ENCODE measurements at places on chromosomes 13 and 19.
A peak's percentile ranks its signal among the peaks of the same experiment; 100 is the strongest.

GRCh38 chr19:53626486-53626885, 5.3 kb upstream of the DPRX start:
- DNase-seq = no peak

DNA sequence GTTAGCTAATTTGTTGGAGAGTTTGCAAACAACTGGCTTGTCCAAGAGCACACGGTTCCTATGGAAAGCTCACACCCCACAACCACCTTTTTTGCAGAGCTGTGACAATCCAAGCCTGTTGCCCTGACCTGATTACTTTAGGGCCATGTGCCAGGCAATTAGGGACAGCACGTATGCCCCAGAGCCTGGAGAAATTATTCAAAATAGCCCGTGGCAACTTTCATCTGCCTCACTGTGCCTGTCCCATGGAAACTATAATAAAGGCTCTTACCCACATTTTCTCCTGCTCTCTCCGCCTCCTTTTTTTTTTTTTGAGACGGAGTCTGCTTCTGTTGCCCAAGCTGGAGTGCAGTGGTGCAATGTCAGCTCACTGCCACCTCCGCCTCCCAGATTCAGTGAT, 18.6 kb upstream of the FBN3 start:
- no peak for DNase-seq

DNA sequence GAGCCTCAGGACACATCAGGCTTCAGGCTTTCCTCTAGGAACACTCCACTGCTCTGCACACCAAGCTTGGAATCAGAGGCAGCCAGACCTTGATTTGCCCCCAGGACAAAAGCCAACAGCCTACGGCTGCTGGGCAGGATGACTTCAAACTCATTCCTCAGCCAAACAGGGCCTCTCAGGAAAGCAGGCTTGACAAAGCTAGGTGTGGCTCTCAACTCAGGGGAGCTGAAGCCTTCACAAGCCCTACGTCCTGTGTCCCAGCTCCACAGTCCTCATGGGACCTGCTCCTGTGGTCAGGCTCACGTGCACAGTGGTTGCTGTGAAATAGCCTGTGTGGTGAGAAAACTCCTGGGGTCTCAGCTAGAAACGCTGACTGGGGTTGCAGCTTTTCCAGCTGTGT, 398.9 kb upstream of the ZNF507 start:
- no peak for DNase-seq

- no peak for DNase-seq
Observed at GRCh38 chr19:16951529-16951928, 62.7 kb downstream of the F2RL3 start.

GRCh38 chr19:310141-310651, 19.0 kb upstream of the PLPP2 start:
- DNase-seq = no peak

GRCh38 chr19:51022526-51022925, 3.0 kb upstream of the KLK10 start:
- no peak for DNase-seq

- DNase-seq = no peak
Observed at GRCh38 chr13:69028936-69029335, 1078.7 kb upstream of the ATXN8OS start.

DNA sequence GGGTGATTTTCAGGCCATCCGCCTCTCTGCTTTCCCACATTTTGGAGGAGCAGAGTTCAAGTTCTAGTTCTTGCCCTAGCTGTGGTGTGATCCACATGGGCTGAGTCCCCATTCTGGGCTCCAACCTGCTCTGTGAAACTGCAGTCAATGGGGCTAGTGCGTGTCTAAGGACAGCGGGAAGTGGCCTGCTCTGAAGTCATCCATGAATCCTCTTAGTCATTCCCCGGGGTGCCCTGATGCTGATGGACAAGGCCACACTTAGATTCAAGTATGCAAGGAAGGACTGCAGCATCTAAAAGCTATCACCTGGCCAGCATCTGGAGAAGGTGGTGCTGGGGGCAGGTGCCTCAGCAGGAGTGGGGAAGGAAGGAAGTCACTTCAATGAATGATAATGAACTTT, 94.6 kb downstream of the TSHZ3 start:
- DNase-seq = no peak

DNA sequence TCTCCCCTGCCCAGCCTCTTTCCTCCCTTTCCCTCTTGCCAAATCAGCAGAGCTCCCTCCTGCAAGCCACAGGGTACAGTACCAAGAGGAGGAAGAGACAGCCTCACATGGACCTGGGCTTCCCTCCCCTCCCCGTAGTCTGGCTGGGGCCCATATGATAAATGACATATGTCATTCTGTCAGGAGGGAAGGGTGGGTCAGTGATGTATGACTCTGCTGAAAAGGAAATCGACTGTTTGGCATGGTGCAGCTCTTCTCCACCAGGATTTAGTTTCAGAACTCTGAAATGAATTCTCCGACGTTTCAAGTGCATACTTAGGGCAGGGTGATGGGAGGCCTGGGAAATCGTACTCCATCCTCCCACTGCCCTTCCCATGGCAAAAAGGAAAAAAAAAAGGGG, 9.8 kb downstream of the TSHZ3 start:
- DNase-seq = no peak

GRCh38 chr13:73092829-73093228, 34.0 kb downstream of the KLF5 start:
- DNase-seq = no peak

DNA sequence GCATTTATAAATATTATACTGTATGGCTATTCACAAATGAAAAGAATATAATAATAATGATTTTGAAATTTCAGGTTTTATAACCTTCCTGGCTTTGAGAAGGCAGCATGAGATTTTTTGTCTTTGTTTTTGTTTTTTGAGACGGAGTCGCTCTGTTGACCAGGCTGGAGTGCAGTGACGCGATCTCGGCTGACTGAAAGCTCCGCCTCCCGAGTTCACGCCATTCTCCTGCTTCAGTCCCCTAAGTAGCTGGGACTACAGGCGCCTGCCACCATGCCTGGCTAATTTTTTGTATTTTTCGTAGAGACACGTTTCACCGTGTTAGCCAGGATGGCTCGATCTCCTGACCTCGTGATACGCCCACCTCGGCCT, 64.1 kb downstream of the ZNF429 start:
- DNase-seq = peak; percentile 26

DNA sequence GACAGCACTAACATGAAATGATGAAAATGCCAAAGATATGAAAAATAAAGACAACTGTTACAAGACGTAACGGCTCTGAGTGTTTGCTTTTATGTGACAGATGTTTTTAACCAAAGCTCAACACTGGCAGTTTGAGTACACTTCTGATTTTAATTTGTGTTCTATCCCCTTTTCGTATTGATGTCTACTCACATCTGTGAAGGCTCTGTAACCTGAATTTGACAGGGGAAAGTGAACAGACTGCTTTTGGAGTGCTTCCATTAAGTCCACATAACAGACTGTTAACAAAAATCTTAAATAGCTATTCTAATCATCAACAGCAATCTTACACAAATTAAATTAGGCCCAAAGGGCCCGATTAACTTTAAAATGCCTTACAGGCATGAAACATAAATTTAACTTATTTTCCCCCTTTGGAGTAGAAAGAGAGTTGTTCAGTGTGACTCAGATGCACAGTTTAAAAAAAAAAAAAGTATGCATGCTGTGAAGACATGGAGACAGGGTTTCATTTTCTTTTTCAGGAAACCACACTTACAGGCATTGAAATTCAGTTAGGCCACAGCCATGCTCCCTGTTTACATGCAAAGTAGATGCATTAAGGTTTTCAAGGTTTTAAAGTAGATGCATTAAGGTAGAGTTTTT, 16.3 kb upstream of the RNASEH2B start:
- DNase-seq = no peak

DNA sequence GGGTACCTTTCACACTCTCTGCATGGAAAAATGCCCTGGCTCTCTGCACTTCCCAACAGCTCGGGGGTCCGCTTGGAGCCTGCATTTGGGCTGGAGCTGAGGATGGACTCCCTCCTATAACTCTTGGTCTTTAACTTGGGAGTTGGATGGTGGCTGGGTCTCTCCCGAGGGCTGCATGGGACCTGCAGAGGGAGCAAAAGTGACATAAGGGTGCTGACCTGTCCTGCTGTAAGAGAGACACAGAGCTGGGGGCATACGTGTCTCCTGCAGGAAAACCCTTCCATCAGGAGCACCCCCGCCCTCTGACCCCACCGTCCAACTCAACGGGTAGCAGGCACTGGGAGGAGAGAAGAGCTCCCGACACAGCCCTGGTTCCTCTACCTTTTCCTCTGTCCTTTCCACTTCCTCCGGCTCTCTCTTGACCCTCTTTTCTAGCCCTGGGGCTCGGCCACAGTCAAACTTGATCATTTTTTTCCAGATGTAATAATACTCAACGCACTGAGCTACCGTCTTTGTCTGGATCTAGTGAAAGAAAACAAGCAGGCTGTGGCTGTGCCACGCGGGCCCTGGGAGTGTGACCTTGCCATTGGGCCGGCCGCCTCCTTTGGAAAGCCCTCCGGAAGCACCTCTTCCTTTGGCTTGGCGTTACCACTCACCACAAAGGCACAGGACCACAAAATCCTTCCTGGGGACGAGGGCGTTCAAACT, 6.8 kb upstream of the NAPA start:
- no peak for DNase-seq

DNA sequence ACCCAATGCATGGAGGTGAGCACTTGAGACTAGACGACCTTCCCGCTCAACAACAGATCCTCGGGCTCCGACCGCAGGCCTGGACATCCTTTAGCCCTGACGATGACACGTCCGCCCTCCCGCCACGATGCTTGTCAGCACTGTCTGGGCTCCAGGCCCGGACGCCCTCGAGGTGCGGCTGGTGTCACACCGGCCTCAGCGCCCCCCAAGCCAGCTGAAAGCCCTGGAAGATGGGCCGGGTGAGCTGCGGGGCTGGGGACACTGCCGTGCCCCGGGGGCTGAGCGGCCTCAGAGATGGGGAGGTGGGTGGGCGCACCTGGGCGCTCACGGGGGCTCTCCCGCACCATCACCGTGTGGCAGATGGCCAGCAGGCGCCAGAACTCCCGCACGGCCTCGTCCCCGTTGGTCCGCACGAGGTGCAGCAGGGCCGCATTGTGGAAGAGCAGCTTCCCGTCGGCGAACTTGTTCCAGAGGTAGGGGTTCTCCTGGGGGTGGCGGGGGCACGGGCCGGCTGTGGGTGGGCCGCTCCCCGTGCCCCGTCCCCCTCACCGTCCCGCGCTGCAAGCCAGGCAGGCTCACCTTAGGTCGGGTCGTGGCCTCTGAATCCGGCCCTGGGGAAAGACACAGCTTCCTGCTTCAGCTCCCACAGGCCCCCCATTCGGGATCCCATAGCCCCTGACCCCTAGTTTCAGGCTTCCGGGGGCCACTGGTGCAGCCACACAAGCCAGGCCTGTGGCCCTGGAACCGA, 15.5 kb downstream of the ATP8B3 start:
- DNase-seq = no peak

- DNase-seq = no peak
Observed at GRCh38 chr19:48817585-48818124, 6.8 kb upstream of the BCAT2 start.

DNA sequence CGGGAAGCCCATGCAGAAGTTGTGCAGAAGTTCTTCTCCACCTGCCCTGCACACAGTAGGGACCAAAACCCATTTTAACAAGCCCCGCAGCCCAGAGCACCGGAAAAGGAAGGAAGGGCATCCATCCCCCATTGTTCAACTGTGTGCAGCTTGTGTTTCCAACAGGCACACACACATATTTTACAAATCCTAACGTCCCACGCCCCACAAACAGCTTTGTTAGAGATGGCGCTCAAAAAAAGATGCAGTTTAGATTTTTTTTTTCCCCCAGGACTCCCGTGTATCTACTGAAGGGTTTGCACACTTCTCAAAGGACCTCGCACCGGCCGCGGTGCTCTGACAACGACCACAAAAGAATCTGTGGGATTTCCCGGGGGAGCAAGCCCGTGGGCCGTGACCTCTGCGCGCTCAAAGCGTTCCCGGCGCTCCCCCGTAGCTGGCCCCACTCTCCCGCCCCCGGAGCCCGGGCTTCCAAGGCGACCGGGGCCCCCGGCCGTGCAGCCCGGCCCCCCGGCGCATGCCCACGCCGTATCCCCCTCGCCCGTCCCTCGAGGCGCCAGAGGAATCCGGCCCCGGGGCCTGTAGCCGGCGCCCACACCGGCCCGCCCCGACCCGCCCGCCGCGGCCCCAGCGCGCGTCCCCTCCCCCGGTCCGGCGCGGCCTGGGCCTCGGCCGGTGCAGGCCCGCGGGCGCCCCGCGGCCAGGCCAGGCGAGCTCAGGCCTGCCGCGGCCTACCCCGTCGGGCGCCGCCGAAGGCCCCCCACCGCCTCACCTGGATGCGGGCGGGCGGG, 523 bp downstream of the ELAVL1 start:
- DNase-seq = no peak

DNA sequence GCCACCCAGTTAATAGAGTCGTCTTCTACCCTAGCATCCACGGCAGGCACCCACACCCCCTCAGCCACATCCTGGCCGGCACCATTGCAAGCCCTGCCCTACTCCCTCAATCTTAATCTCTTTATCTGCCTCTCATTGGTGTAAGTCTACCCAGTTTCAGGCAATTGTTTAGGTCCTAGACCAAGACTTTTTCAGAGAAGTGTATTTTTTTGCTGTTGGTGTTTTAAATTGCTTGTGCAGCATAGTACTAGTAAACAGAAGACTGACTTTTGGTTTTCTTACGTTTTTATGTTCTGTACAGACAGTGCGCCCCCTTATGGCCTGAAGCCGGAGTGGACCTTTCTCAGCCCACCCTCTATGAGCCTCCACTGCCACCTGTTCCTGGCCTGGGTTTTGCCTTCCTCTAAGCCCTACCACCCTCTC, 2.3 kb upstream of the LCP1 start:
- DNase-seq = no peak

- no peak for DNase-seq
Observed at GRCh38 chr19:35076657-35077056, 35.1 kb downstream of the HPN start.

DNA sequence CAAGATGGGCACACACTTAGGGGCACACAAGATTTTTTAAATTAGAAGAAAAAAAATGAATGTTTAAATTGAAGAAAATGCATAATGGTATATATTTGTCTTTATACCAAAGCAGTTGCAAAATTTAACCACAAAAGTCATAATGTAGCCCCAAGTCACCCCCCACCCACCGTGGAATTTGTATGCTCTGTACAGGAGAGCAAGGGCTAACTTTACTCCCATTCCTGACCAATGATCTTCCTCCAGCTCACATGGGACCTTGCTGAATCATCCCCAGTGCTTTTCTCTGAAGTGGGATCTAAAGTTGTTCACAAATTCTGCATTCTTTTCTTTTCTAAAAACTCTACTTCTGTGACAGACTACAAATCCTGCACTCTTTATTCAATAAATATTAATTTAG, 597.0 kb downstream of the UQCRFS1 start:
- DNase-seq = no peak

- DNase-seq = no peak
Observed at GRCh38 chr13:64066711-64067110, 2651.1 kb upstream of the PCDH20 start.

All from caudate nucleus (tissue), 63 donors.